ENCODE measurements at places on chromosomes 2 and 18.

GRCh38 chr2:144553379-144553778 lies 33.5 kb upstream of the ZEB2 start:
- peak; percentile 95 for DNase-seq

GRCh38 chr2:60502144-60502543 lies 51.3 kb downstream of the BCL11A start:
- DNase-seq: no peak

GRCh38 chr2:203185864-203186263 lies 53.0 kb upstream of the CYP20A1 start:
- no peak for DNase-seq

DNA sequence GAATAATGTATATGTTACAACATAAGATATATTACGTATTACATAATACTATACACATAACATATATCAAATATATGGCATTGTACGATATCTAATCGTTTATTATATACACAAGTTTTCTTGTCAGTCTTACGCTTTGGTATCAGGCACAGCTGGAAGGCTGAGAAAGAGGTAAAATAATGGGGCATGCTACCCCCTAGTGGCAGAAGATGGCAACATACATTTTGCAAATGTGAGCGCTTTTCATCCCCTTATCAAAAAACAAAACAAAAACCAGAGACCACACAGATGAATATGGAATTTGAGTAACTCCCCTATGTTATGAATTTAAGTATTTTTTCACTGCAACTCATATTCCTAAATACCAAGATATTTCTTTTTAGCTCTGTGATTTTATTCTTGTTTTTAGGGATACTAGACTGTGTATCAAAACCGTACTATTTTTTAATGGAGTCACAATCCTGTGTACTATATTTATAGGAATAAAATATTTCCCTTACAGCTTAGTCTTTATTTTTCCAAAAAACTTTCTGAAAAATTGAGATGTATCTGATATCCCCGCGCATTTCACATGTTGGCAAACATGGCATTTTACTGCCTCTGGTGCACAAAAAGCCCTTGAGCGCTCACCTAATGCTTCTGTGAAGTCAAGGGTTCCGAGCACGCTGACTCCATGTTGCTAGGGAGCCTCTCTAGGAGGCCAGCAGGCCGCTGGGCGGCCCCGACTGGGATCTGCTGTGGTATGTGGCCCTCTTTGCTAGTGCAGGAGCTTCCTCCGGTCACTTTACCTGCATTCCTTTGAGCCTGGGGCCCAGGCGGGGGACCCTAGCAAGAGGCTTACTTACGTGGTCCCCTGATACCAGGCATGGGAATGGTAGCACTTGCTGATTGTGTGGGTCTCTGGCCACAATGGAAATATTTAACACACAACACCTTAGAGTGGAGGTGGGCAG lies 62.5 kb downstream of the SLC4A3 start:
- peak; percentile 71 for DNase-seq

DNA sequence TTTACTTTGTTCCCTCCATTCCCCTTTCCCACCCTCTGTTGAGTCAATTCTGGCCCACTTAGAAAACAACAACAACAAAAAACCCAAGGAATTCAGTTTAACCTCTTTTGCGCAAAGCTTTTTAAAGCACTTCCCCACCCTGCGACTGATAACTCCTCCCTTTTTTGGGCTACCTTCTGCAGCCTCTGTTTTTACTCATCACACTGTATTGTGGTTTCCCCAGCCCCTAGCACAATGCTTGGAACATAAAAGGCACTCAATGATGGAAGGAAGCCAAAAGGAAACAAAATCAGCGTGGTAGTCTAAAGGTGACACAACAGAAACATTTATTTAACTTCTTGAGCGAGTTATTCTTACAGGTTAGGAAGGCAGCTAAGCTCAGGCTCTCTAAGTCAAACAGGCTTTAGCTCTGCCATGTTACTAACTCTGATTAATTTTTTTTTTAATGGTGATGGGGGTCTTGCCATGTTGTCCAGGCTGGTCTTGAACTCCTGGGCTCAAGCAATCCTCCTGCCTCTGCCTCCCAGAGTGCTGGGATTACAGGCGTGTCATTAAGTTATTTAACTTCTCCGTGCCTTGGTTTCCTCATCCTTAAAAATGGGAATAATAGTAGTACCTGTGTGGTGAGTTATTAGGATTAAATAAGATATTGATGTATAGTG lies 1.3 kb downstream of the CEP68 start:
- DNase-seq: peak; percentile 59

DNA sequence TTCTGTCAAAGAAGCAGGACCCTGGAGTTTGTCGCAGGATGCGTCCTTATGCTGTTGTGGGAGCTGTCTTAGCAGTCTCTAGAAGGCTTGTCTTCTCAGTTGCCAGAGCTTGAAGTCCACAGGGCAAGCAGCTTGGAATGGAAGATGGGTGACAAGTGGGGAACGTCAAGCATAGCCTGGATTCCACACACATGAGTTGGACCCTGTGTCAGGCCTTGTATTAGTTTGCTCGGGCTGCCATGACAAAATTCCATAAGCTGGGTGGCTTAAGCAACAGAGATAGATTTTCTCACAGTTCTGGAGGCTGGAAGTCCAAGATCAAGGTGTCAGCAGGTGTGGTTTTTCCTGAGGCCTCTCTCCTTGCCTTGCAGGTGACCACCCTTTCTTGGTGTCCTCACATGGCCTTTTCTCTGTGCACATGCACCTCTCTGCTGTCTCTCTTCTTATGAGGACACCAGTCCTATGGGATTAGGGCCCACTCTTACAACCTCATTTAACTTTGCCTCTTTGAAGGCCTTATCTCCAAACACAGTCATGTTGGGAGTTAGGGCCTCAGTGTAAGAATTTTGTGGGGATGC lies 51.3 kb downstream of the THNSL2 start:
- DNase-seq: no peak

DNA sequence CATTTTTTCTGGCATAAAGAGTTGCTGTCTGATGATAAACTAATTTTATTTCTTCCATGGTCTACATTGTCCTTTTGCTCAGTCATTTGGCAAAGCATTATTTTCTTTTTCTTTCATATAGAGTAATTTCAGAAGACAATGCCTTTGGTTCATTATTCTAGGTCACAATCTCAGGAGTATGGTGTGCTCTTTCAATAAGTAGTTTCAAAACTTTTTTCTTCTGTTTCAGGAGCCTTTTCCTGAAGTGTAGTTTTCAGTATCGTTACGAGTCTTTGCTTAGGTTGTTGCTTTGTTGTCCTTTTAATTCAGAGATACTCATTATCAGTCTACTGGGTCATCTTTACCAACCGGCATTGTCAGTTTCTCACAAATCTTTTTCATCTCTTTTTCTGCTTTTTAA lies 100.4 kb upstream of the GPC1 start:
- no peak for DNase-seq
